ENCODE measurements at places on chromosomes 16 and 17.

- DNase-seq, result no peak
Observed at GRCh38 chr16:55938126-55938525, 63.0 kb upstream of the CES5A start.

DNA sequence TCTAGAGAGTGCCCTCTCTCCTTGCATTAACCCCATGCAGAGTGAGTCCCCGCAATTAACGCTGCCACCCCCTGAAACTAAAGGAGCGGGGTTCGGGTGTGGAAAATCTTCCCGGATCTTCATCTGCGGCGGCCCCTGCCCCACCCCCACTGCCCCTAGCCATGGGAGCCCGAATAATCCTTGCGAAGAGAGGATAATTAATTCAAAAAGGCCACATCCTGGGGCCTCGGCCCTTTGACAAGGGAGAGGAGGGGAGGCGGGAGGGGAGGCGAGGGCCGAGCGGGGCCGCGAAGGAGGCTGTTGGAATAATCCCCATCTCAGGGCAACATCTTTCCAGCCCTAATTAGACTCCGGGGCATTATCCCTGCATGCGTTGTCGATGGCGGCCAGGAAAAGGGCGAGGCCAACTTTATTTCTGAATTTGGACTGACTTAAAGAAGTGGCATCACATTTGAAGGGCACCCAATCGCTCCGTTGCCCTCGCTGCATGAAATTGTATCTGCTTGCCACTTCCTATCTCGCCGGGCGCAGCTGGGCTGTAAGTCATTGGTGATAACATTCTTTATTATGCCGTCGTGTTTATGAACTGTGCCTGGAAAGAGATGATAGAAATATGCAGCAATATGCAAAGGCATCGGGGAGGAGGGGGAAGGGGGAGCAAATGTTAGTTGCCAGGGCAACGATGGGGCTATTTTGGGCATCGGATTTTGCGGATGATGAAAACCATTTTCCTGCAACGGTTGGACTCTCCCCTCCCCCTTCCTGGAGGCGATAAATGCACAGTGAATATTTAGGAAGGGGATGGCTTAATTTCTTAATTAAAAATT is 387.1 kb upstream of the TNRC6C start:
- no peak for DNase-seq

DNA sequence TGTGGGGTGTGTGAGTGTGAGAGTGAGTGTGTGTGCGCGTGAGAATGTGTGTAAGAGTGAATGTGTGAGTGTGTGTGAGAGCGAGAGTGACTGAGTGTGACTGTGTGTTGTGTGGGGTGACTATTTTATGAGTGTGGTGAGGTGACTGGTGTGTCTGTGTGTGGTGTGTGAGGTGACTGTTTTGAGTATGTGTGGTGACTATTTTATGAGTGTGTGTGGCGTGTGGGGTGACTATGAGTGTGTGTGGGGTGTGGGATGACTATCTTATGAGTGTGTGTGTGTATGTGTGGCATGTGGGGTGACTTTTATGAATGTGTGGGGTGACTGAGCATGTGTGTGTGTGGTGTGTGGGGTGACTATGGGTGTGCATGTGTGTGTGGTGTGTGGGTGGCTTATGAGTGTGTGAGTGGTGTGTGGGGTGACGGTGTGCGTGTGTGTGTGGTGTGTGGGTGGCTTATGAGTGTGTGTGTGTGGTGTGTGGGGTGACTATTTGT is 152.9 kb upstream of the PLCG2 start:
- DNase-seq, result peak; percentile 74

DNA sequence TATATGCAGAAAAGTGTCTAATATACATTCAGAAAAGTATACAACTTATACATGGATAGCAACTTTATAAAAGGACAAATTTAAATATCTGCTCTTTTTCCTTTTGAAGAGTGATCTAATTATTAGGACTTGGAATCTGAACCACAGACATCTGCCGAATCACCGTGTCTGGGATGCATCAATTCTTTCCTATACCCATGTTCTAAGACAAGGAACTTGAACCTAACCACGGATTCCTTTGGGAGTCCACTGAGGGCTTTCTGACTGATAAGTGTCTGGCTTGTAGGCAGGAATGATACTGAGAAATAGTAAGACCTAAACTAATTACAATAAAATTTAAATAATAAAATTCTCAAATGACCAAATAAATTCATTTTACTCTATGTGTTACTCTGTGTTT is 54.2 kb downstream of the NDEL1 start:
- DNase-seq, result no peak

DNA sequence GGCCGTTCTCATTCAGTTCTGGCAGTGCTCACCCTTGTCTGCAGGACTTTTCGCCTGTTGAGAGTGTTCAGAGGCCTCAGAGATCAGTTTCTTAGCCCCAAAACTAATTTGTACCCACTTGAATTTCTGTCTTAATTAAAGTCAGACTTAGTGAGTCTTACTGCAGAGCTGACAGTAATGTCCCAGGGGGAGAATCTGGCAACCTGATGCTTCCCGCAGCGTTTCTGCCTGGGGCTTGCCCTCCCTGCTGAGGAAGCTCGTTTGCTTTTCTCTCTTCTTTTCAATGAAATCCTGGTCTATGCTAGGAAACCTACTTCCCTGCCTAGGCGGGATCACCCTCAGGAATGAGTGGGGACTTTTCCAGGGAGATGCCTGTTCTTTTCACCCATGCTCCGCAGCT is 25.3 kb downstream of the DBNDD1 start:
- DNase-seq, result no peak

GRCh38 chr16:69607674-69608073 is 41.9 kb downstream of the NFAT5 start:
- no peak for DNase-seq

DNA sequence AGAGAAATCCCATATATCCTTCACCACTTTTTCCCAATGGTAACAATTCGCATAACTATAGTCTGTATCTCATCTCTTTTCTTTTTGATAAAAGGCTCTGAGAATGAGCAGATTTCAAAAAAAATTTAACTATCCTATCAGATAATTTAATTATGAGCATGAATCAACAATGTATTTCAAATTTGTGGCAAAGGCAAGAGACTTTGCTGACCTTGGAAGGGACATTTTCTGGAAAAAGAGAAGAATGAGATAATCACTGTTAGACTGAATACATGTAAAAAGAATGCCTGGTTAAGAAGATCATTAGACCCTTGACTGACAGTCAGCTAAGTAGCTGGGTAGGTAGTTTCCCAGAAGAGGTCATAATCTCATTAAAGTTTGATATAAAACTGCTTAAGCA is 428.4 kb upstream of the XYLT1 start:
- no peak for DNase-seq

GRCh38 chr16:84111525-84111924 is 5.2 kb downstream of the MBTPS1 start:
- DNase-seq, result no peak

GRCh38 chr16:53509906-53510703 is 7.1 kb upstream of the AKTIP start:
- peak; percentile 77 for DNase-seq

DNA sequence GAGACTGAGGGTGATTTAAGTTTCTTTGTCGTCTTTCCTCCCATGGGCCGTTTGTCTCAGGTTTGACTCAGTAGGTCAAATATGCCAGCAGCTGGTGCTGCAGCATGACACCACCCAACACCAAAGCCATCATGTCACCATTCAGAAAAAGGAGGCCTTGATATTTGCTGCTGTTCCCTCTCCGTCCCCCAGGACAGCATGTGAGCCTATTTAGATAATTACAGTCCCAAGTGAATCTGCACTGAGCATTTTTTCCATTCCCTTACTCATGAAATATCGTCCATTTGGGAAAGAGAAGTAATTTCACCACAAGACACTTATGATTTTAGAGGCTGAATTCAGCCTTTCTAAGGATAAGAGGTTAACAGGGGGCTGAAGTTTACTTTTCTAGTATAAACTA is 62.2 kb upstream of the ADORA2B start:
- DNase-seq, result no peak

DNA sequence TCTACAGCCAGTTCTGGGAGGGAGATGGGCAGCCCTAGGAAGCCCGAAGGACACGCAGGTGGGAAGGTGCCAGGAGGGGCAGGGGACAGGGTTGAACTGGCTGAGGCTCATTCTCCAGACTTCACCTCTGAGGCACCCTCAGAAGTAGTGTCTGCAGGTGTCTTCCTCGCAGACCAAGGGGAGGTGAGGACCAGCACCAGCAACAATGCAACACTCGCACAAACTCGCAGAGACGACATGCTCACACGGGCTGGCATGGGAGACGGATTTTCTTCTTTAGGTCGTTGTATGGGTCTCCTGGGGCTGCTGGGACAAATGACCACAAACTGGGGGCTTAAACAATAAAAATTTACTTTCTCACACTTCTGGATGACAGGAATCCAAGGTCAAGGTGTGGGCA is 132.2 kb upstream of the FOXF1 start:
- no peak for DNase-seq

- DNase-seq, result no peak
Observed at GRCh38 chr16:30031477-30031918, 427 bp upstream of the TLCD3B start.

- peak; percentile 82 for DNase-seq
Observed at GRCh38 chr16:50744881-50745280, 3.0 kb downstream of the CYLD start.

GRCh38 chr17:77210331-77210730 is 69.6 kb downstream of the SEC14L1 start:
- DNase-seq, result no peak

- DNase-seq, result no peak
Observed at GRCh38 chr17:49015179-49015923, 18.2 kb downstream of the IGF2BP1 start.

- no peak for DNase-seq
Observed at GRCh38 chr16:7456211-7456610, 123.6 kb downstream of the RBFOX1 start.

DNA sequence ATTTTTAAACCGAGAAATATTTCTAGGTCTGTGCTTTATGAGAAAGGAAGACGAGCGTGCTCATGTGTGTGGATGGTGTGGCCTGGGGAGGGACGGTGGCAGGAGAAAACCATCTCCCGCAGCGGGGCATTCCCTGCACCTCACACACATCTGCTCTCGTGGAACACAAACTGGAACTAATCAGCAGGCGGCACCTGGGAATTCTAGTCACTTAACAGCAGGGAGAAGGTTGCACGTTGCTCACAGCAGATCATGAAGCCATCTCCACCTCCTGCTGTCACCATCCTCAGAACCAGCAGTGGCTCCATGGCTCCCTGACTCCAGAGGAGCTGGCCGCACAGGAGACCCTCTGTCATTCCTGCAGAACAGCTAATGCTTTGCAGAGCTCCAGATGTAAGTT is 35.2 kb downstream of the ADCY9 start:
- no peak for DNase-seq

- DNase-seq, result no peak
Observed at GRCh38 chr17:3801347-3801746, 359 bp upstream of the ITGAE start.

DNA sequence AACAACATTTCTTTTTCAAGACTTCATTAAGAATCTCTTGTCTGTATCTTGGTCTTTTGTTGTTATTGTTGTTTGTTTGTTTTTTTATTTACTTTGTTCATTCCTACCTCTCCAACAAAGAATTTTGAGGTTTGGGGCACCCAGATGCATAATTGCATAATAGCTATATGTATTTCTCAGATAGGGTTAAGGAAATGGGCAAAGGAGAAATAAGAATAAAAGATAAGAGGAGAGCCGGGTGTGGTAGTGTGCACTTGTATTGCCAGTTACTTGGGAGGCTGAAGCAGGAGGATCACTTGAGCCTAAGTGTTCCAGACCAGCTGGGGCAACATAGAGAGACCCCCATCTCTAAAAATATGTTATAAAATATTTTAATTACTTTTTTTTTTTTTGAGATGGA is 30.5 kb downstream of the CDH1 start:
- no peak for DNase-seq

DNA sequence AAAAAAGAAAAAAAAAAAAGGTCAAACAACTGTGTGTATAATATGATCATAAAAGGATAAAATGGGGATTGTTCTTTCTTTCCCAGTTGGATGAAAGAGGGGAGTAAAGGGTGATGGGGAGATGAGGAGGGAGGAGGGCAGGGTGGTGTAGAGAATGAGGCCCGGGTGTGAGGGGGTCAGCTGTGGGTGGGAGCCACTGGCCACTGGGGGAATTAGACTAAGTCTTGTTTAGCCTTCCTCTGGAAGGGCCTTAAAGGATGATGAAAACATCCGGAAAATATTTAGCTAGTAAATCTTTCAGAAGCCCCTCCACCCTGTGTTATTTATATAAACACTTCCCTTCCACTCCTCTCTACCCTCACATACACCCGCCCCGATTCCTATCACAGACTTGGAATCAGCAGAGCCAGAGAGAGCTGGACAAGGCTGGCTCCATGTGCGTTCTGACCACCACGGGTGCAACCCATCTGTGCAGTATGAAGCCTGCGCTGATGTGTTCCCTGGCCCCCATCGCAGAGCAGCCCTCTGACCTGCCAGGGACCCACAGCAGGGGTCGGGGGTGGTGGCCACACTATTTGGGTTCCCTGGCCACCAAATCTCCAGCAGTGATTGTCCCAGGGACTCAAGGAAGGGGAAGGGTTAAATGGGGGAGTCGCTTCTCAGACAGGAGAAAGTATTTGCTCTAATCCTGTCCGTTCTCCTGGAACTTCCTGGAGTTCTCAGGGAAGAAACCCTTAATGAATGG is 72.7 kb downstream of the GAS7 start:
- DNase-seq, result no peak

Data from ELR (cell line).